ENCODE measurements at places on chromosomes 4 and X.

- peak; percentile 68 for DNase-seq
These were observed 401.9 kb upstream of the NDST4 start for GRCh38 chr4:115515366-115515765.

GRCh38 chr4:38082424-38083385 lies 122.5 kb downstream of the PTTG2 start:
- DNase-seq: no peak

GRCh38 chr4:56958111-56958517 lies 19.3 kb downstream of the NOA1 start:
- peak; percentile 80 for DNase-seq

DNA sequence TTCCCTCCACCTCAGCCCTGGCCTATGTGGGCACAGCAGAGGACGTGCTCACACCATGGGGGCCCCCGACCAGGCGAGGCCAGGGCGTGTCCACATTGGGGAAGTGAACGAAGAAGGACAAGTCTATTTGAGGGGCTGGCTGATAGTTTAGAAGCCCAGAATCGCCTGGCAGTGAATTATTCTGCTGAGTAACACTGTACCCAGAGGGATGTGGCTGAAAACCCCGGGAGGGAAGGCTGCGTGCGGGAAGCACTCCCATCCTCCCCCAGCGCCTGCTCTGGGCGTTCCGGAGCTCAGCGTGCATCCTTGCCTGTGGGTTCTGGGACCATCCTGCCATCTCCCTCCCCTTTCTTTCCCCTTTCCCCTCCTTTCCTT lies 66.6 kb downstream of the TRMT44 start:
- DNase-seq: no peak

- no peak for DNase-seq
These were observed 1515.7 kb upstream of the TENM3 start for GRCh38 chr4:180727478-180727877.

DNA sequence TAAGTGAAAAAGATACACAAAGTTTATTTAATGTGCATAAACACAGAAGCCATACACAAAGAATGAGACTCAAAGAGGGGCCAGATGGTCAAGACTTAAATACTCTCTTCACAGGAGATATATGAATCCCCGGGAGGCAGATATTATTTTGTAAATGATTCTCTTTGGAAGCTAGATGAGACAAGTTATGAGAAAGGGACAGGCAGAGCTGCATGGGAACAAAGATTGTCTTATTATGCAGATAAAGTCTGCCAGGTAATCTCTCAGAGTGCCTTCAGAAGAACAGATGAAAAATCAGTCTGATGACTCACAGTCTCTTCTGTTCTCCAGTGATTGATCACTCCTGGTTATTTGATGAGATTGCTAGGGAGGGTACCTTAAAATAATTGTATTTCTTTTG lies 89.0 kb downstream of the NAF1 start:
- DNase-seq: no peak

GRCh38 chrX:129145840-129146272 lies 377.4 kb downstream of the SMARCA1 start:
- DNase-seq: no peak

DNA sequence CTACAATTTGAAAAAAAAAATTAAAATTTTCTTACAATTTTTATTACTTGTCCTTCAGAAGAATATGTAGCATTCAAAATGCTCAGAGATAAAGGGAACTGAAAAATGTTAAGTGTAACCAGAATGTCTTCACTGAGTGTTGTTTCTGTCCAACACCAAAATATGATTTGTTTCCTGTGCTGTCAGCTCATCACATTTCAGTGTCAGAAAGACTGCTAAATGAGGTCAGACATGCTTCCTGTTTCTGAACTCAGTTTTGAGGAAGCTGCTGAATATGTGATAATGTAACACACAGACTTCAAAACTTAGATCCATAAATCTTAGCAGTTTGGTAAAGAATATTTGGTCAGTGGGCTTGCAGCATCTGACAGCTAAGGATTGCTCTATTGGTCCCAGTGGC lies 1849.7 kb downstream of the PCDH7 start:
- DNase-seq: peak; percentile 43

GRCh38 chr4:184680698-184681097 lies 31.2 kb downstream of the PRIMPOL start:
- DNase-seq: no peak

DNA sequence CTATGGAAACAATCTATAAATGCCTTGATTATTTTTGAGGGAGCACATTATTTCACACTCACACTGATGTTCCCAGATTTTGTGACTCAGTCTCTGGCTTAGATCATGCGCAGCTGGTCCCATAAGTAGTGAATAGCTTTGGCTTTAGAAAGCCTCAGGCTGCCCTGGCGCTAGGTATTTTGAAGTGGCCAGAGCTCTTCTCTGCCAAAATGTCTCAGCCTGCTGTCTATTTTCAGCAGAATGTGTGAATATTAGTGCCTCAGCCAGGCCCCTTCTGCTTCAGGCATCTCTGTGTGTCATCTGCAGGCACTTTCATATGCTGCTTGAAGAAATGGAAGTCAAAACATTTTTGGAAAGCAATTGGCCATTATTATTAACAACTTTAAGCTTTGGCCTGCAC lies 931.0 kb upstream of the INTU start:
- DNase-seq: no peak

GRCh38 chrX:15143825-15144121 lies 126.1 kb downstream of the ASB9 start:
- DNase-seq: no peak

GRCh38 chr4:158729716-158730559 lies 6.7 kb upstream of the PPID start:
- DNase-seq: peak; percentile 51

- no peak for DNase-seq
These were observed 39.1 kb downstream of the WDFY3 start for GRCh38 chr4:84927428-84927827.

DNA sequence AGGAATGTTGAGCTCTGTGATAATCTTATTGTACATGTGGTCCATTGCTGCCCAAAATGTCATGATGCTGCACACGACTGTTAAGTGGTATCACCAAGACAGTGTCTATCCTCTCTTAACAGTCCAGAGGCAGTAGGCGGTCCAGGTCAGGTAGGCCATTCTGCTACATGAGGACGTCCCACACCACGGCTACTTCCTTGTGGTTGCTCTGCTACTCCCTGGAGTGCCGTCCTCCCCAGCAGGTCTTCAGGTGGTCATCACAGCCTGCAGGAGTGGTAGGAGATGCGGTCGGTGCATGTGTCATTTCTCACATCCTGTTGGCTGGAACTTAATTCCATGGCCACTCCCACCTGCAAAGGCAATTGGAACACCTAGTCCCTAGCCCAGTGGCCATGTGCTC lies 11.5 kb upstream of the STK32B start:
- no peak for DNase-seq

GRCh38 chr4:2257361-2258081 lies 4.4 kb downstream of the MXD4 start:
- no peak for DNase-seq

GRCh38 chr4:14046642-14047041 lies 419.1 kb upstream of the BOD1L1 start:
- DNase-seq: no peak

DNA sequence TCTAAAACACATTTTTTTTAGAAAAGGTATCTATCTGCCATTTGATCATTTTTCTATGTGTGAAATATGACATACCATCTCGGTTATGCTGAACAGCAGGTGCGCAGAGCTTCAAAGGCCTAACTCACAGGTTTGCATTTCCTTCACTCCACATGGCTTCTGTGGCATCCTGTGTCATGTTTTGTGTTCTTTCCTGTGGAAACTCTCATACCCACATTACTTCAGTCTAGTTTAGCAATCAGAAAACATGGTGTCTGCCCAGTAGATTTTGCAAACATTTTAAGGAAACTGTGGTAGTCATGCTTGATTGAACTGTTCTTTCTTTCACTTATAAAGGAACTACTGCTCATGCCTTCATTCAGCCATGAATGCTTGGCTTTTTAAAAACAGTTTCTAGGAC lies 11.3 kb upstream of the ARAP2 start:
- peak; percentile 97 for DNase-seq

DNA sequence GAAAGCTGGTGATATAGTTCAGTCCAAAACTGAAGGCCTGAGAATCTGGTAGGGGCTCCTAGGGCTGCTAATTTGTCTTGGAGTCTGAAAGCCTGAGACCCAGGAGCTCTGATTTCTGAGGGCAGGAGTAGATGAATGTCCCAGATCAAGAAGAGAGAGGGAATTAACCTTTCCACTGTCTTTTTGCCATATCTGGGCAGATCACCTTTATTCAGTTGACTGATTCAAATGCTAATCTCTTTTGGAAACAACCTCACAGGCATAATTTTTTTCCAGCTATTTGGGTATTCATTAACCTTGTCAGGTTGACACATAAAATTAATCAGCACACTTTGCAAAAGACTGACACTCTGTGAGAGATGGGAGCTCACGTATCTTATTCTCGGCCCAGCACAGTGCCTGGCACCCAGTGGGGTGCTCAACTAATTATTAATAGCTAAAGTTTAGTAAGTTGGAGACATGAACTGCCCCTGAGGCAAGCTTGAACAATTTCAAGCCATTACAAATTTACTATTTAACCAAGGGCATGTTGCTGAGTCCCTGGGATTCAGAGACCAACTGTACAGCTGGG lies 114.3 kb downstream of the CPEB2 start:
- DNase-seq: no peak

- no peak for DNase-seq
These were observed 73.5 kb downstream of the PRSS12 start for GRCh38 chr4:118279328-118279727.

GRCh38 chr4:148527571-148527970 lies 85.4 kb upstream of the NR3C2 start:
- no peak for DNase-seq

GRCh38 chr4:87045234-87045558 lies 110.4 kb downstream of the AFF1 start:
- no peak for DNase-seq

DNA sequence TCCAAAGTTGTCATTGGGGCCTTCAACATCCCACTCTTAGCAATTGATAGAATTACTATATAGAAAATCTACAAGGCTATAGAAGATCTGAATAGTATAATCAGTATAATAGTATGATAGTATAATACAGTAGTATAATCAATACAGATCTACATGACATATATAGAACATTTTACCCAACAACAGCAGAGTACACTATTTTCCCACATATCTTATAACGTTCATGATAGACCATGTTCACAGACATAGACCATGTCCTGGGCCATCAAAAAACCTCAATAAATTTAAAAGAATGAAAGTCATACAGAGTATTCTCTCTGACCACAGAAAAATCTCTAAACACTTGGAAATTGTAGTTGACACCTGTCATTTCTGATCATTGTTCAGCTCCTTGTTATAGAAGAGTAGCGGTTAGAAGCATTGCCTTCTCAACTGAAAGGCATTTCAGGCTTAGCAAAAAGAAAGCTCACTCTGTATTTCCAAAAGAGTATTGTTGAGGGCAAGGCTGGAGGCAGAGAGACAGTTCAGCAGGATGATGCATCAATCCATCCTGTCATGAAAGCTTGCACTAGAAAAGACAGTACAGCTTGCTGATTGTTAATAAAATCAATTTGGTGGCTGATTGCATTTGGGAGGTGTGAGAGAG lies 38.8 kb upstream of the ARMCX5 start:
- no peak for DNase-seq

DNA sequence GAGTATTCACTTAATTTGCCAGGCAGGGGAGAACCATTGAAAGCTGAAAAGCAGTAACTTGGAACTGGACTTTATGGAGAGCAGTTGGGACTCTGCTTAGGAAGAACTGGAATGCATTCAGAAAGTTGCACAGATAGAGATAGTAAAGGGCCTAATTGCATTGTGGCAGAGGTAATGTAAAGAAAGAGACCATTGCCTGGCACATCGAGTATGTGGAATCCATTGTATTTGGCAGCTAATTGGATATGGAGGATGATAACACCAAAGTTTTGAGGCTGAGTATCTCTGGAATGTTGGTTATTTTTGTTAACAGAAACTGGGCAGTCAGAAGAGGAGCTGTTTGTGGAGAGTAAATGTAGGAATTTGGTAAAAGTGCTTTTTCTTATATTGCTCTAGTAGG lies 169.9 kb downstream of the BMPR1B start:
- no peak for DNase-seq

GRCh38 chrX:105331244-105331643 lies 110.8 kb upstream of the TEX13A start:
- no peak for DNase-seq

DNA sequence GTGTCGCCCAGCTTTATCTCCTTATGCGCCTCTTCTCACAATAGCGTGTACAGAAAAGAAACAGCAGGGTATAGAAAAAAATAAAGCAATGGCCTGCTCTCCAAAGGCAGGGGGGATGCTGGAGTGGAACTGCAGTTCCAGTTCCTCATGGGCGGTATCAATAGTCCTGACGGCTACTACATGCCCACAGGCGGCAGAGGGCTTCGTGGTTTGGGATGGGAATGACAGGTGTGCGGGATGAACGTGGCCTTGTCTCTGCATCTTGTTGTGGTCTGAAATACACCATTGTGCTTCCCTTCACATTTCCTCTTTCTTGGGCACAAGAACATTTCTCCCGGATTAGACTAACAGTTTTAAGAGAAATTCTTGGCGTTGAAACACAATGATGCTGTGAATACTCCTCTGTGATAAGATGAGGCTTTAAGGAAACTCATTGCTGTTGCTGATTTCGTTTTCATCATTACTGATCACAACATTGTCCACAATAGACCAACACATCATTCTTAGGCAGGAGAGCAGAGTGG lies 124.1 kb upstream of the IGFBP7 start:
- DNase-seq: no peak

GRCh38 chr4:77819404-77819842 lies 255 bp upstream of the CNOT6L start:
- DNase-seq: no peak

DNA sequence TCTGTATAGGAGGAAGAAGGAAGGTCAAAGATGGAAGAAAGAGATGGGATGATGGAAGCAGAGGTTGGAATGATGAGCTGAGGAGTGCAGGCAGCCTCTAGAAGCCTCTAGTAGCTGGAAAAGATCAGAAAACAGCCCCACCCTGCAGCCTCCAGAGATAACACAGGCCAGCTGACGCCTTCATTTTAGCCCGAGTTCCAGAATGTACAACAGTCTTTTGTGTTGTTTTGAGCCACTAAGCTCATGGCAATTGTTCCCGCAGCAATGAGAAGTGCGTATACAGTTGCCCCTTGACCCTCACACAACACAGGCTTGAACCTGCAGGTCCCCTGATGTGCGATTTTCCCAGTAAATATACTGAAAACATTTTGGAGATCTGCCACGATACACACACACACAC lies 72.0 kb downstream of the WFS1 start:
- no peak for DNase-seq

Measured in AML-193 (cell line).